ENCODE measurements at places on chromosomes 1 and 21. TPM values are rescaled to one million over a fixed set of nuclear protein-coding genes. Genes with fewer than 3 reads are reported as not detected.

- no peak for DNase-seq
These were observed 87.2 kb downstream of the HLX start for GRCh38 chr1:220966473-220966872.

DNA sequence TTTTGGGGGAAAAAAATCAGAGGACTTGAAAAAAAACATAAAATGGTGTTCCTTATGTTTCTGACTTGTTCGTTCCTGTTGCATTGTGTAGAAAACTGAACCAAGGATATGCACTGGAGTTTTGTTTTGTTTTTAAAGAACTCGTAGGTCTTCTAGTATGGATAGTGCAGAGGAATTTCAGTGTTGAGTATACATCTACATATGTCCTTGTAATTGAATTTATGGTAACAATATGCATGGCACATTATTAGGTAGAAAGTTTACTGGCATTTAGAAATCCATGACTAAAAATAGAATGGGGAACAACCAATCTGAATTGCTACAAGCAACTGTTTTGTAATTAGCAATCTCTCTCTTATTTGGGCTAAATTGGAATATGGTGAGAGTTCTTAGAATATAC, 188.3 kb upstream of the ZRANB2 start:
- DNase-seq: no peak

DNA sequence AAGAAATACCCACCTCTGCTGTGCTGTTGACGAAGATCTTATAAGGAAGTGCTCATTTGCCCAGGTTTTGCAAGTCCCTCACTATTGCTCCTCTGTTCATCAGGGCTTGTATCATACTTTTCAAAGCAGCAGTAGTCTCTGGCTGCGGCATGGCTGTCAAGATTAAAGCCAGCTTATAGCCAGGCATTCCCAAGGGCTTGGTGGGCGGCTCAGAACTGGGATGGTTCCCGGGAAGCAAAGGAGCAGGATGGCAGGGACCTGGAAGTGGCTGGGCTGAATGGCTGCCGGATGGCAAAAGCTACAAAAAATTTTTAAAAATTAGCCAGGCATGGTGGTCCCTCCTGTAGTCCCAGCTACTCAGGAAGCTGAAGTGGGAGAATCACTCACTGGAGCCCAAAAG, 16.7 kb upstream of the SH3BGRL3 start:
- no peak for DNase-seq

DNA sequence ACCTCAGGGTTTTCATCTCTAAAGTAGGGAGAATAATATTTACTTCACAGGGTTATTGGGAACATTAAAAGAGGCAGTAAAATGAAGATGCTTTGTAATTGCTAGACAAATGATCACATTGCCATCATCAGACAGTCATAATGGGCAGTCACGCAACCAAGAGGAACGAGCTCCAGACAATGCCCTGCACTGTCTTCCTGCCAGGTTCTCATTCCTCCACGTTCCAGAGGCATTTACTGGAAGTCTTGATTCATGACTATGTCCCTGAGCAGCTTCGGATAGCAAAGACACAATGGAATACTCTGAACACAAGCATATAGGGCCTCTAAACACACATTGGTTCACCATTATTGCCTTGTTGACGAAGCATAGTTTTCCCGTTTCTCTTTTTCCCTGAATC, 389.7 kb downstream of the NTNG1 start:
- no peak for DNase-seq

DNA sequence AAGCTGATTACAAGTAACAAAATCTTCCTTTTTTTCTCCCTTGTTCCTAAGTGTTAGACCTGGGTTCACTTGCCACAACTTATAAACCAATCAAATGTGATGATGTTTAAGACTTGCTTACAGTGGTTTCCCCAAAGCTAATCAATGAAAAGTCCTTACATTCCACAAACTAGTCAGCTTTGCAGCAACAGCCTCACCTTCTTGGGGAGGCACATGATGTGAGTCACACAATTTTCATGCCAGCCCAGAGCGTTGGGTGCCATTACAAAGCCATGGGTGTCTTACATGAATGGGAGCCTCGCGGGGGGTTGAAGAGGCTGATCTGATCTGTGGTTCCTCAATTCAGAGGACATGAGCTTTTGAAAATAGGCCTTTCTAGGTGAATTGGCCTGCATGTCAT, 91.6 kb upstream of the UBE2U start:
- DNase-seq: peak; percentile 17

DNA sequence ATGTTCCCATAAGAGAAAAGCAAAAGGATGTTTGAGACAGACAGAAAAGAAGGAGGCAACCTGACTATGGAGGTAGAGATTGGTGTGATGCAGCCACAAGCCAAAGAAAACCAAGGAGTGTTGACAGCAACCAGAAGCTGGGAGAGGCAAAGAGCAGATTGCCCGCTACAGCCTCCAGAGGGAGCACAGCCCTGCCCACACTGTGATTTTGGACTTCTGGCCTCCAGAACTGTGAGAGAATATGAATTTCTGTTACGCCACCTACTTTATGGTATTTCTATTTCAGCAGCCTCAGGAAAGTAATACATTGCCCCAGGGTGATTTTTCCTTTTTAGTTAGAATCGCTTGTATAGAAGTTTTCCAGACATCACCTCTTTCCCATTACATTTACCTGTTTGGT, 28.4 kb downstream of the SLAMF6 start:
- DNase-seq: no peak

GRCh38 chr1:229856009-229856650, 210.9 kb upstream of the GALNT2 start:
- DNase-seq: no peak

- no peak for DNase-seq
These were observed 160.9 kb downstream of the TBX15 start for GRCh38 chr1:118827207-118827606.

DNA sequence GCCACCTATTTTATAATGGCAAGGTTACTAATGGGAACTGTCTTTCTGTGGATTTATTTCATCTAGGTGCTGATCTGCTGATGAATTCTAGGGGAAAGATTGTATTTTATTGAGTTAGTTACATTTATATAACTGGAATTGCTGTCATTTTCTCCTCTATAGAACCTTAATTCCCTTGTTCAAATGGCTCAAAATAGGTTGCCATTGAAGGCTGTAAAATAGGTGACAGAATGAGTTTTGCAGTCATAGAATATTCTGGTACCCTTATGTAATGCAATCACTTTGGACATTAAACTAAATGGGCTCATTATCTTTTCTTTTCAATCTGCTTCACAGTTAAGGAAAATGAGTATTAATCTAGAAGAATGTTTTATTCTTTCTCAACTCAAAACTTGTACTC, 131.0 kb downstream of the CTH start:
- peak; percentile 62 for DNase-seq

The SMCP gene
- total RNA-seq: not detected

The GJA8 gene
- not detected for total RNA-seq

The RAVER2 gene
- total RNA-seq: 16.5 TPM

The SELL gene
- total RNA-seq: under 0.01 TPM

The LYSMD1 gene
- total RNA-seq: 10.6 TPM

Data from osteoblast (primary cell).